Fibroblast of the aortic adventitia (primary cell): ENCODE measurements at places on chromosomes 1 and 21. TPM values are rescaled to one million over a fixed set of nuclear protein-coding genes. Genes with fewer than 3 reads are reported as not detected.

The KRTAP7-1 gene
- not detected in 2 replicates for total RNA-seq

The OR2L2 gene
- total RNA-seq: not detected in 2 replicates

The WNT2B gene
- total RNA-seq: 1.8 and 2.4 TPM in 2 replicates

The TNNI3K gene
- total RNA-seq: 1.6 TPM in 1 of 2 replicates, not detected in the other
